Uterus (tissue), 4 donors: ENCODE measurements at places on chromosomes 11 and 22. TPM values are rescaled to one million over a fixed set of nuclear protein-coding genes. Genes with fewer than 3 reads are reported as not detected.

Gene CRACR2B
- total RNA-seq = 0.77 TPM

DNA sequence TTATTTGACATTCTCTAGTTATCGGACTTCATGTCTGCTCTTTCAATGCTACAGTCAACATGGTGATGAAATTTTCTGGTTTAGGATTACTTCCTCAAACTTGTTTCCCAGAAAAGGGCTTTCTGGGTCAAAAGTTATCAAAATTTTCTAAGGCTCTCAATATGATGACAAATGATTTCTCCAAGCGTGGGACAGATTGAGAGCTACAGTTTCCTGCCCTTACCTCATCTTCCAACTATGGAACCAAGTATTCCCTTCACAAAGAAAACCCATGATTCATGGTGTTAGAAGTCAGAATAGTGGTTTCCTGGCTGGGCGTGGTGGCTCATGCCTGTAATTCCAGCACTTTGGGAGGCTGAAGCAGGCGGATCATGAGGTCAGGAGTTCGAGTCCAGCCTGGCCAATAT, 17.8 kb downstream of the MYO18B start:
- H3K27me3 ChIP-seq = no peaks in the 10 kb centered on the region
- H3K27ac ChIP-seq = no peak overlapping the region

Gene CAVIN3
- 388 TPM for total RNA-seq

DNA sequence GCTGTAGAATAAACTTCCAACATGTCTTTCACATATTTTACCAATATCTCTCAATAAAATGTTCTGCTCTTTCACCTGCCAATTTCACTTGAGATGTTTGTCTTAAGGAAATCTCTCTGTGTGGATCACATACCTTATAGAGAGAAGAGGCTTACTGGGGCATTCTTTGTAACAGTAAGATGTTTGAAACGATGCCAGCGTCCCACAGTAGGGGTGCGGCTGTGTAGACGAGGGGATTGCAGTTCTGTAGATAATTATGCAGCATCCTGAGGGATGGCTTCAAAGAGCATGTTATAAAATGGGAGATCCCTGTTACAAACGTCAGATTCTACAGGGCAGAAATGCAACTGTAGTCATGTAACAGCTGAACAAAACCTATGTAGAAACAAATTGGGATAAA, 200.0 kb downstream of the TBC1D22A start:
- no peak for DNase-seq
- no peak overlapping the region for H3K4me3 ChIP-seq
- no peaks in the 10 kb centered on the region for H3K36me3 ChIP-seq
- no peaks in the 10 kb centered on the region for H3K4me1 ChIP-seq
- no peaks in the 10 kb centered on the region for H3K27me3 ChIP-seq
- H3K27ac ChIP-seq = no peak overlapping the region

DNA sequence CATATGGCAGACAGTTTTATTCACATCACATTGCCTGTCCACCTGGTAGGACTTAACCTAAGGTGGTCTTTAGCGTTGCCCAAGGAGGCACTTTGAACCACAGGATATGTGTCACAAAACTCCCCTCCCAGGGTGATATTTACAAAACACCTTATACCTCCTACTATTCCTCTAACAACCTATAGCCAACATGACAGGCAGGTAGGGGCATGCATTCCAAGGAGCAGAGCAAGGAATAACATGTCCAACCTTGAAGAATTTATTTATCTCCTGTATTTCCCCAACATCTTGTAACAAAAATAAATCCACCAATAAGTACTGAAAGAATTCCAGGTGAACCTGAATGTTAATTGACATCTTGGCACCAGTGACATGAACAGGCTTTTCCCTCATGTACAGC, 60.5 kb downstream of the SVIP start:
- H3K4me3 ChIP-seq = no peak overlapping the region
- H3K36me3 ChIP-seq = no peaks in the 10 kb centered on the region
- no peak overlapping the region for H3K27ac ChIP-seq

DNA sequence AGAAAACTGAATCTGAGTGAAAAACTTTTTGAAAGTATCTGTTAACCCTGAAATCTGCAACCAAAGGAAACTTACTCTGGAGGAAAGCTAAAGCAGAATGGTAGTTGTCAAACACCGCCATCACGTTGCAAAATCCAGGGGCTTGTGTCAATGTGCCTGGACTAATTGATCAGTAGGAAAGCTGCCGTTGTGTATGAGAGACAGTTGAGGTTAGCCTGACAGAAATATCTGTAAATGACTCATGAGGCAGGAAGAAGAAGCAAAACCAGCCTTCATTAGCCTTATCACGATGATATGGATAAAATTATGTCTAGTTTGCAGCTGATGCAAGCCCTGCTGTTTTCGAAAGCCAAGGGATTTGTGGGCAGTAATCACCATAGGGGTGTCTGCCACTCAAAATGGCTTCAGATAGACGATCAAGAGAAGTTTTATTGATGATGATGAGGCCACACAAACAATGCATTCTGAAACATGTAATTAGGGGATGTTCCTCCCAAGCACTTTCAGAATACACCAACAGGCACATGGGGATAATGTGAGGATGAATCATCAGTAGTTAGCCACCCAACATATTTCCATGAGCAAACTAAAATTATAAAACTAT, 8.9 kb downstream of the SCGB1A1 start:
- peak overlapping the region; percentile 59 for H3K27ac ChIP-seq
- H3K27me3 ChIP-seq = no peaks in the 10 kb centered on the region
- H3K4me3 ChIP-seq = no peak overlapping the region

DNA sequence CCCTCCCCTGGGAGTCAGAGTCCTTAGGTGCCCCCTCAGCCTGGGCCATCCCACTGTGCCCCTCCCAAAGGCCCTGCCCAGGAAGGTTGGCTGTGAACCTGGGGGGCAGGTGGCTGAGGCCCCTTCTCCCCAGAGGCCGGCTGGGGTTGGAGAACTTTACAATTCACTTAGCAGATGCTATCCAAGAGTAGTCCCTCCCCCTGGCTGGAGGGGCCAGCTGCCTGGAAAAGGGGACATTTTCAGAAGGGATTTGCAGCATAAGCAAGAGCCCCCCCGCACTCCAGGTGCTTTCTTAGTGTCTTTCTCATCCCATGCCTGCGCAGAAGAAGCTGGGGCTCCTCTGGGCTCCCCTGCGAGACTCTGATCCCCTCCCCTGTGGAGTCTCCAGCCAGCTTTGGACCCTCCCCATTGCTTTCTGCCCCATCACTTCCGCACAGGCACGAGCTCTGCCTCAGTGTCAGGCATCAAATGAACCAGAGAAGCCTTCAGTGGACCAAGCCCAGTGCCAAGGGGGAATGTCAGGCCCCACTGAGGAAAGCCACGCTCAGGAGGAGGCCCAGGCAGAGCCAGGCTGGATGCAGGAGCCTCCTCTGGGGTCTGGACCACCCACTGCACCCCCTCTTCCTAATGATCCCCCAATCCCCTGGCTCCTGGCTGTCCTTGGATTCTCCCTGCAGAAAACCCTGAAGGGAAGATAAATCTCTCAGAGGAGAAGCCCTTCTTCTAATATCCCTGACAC, 3.7 kb downstream of the SSTR3 start:
- no peaks in the 10 kb centered on the region for H3K36me3 ChIP-seq
- DNase-seq = peak; percentile 13
- no peaks in the 10 kb centered on the region for H3K4me1 ChIP-seq
- no peak overlapping the region for H3K27ac ChIP-seq

DNA sequence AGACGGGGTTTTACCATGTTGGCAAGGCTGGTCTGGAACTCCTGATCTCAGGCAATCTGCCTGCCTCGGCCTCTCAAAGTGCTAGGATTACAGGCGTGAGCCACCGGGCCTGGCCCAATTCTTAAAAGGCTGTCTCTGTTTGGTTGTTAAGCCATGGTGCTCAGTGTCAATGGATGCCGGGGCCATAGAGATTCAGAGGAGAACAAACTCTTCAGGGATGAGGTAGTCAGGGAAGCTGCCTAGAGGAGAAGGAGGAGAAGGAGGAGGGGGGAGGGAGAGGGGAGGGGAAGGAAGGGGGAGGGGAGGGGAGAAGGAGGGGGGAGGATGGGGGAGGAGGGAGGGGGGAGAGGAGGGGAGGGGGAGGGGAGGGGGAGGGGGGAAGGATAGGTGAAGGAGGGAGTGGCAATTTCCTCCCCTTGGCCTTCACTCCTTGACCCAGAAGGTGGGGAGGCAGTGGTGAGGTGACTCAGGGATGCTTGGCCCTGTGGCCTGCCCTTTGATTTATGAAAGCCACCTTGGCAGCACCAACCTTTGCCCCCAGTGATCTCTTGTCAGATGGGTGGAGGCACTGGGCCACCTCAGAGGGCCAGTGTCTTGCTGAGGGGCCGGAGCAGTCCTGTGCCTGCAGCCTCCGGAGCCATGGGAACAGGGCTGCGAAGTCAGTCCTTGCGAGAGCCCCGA, at the start of gene C11orf86:
TSS of gene C11orf86 (plus strand) at position 581 of the 681 bp plus-strand sequence. CDS start at position 640, 59 bp downstream.
- no peak within 1 kb of the TSS for H3K4me3 ChIP-seq
- H3K36me3 ChIP-seq = no peaks in the 10 kb centered on the region
- H3K27me3 ChIP-seq = no peaks in the 10 kb centered on the region
- H3K27ac ChIP-seq = no peak within 1 kb of the TSS

Gene FAM168A
- total RNA-seq = 50.3 TPM

DNA sequence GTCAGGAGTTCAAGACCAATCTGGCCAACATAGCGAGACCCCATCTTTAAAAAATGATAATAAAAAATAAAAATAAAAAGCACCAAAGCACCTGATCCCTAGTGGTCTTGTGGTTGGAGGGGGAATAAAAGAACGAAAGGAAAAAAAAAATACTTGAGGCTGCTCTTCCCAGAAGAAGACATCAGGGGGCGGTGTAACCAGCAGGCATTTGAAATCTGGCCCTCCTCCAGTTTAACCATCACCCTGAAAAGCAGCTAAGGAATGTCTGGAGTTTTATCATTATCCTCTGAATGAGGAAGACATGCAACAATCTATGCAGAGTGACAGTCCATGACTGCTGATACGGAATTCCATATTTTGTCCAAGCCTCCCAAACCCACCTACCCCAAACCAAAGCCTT, 5.6 kb upstream of the KCTD17 start:
- no peaks in the 10 kb centered on the region for H3K27me3 ChIP-seq
- H3K27ac ChIP-seq = no peak overlapping the region
- H3K4me1 ChIP-seq = no peaks in the 10 kb centered on the region
- H3K36me3 ChIP-seq = no peaks in the 10 kb centered on the region
- H3K4me3 ChIP-seq = no peak overlapping the region

DNA sequence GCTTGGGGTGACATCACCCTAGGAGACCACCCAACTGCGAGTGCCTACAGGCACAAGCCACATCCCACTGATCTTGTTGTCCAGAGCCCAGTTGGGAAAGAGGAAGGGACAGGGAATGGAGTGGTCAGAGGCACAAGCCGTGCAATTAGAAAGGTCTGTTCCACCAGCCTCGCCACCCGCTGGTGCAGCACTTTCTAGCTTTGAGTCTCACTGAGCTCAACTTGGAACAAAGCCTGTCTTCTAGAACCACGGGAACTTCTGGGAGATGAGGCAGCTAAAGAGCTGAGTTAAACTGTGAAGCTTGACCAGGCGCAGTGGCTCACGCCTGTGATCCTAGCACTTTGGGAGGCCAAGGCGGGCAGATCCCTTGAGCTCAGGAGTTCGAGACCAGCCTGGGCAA, 29.3 kb downstream of the TPBGL start:
- H3K4me1 ChIP-seq = no peaks in the 10 kb centered on the region
- H3K4me3 ChIP-seq = no peak overlapping the region
- no peak overlapping the region for H3K27ac ChIP-seq

Gene PAMR1
- total RNA-seq = 72.6 TPM

Gene FIBIN
- total RNA-seq = 6.8 TPM

Gene CRYAB
- total RNA-seq = 45.9 TPM

DNA sequence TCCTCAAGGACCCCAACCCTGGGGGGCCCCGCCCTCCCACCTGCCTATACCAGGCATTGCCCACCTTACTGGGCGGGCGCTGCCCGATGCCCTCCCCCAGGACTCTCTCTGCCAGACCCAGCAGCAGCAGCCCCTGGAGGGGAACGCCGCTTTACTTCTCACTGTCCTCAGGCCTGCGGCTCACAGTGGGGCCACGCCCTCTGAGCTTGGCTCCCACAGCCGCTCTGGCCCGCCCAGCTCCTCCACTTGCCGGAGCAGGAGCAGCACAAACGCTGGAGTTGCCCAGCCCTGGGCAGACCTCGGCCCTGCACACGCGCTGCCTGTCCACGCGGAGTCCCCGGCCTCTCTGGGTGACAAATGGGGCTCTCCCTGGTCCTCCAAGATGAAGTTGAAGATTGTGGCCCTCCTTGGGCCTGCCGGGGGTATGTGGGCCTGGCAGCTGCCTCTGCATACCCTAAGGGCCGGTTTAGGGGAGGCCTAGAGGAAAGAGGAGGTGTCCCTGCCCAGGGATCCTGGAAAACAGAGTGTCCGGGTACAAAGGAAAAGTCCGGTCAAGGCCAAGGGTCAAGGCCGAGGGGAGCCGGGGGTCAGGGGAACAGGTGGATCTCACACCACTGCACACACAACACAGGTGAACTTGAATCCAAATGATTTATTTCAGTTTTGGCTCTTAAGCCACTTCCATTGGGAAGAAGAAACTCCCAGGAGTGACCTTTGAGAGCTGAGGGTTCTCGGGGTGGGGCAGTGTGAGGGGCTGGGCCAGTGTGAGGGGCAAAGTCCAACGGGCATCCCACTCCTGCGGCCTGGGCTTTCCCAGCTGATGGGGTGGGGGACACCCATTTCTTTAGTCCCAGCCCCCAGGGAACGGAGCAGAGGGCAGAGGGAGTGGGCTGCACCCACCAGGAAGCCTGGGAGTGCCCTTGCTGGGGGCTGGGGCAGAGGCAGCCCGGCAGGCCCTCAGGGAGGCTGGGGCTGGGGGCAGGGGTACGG, 674 bp upstream of the BAIAP2L2 start:
- no peak overlapping the region for H3K4me3 ChIP-seq
- H3K4me1 ChIP-seq = no peaks in the 10 kb centered on the region
- H3K27me3 ChIP-seq = no peaks in the 10 kb centered on the region
- no peak for DNase-seq
- no peak overlapping the region for H3K27ac ChIP-seq
- H3K36me3 ChIP-seq = no peaks in the 10 kb centered on the region

GRCh38 chr11:66363187-66363601, 8.4 kb downstream of the SLC29A2 start:
- DNase-seq = no peak
- no peak overlapping the region for H3K27ac ChIP-seq
- H3K4me3 ChIP-seq = no peak overlapping the region
- no peaks in the 10 kb centered on the region for H3K4me1 ChIP-seq
- H3K36me3 ChIP-seq = no peaks in the 10 kb centered on the region

Gene SCGB1C1
- not detected for total RNA-seq

Gene SPCS2
- 126 TPM for total RNA-seq

DNA sequence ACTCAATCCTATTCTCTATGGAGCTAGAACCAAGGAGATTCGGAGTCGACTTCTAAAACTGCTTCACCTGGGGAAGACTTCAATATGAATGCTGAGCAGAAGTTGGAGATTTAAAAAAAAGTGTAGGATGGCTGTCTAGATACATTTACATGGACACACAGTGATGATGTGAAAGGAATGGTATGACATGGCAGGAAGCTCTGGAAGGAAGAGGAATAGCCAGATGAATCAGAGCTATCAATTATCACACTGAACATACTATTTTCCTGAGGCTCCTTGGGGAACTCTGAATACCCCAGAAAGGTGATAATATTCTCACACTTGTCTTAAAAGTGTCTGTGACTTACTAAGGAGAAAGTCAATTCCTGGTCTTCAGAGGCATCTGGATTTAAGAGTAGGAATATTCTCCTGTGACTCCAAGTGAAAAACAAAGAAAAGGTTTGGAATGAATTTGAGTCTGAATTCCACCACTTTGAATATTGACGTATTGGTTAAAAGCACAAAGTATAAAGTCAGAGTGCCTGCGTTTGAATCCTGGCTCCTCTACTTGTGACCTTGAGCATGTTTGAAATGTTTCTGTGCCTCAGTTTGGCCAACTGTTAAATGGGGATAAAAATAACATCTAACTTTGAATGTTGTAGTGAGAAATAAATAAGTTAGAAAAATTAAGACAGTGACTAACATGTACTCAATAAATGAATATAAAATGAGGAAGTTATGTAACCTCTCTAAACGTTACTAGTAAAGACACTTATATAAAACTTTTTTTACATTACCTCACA, 1.3 kb downstream of the OR52D1 start:
- H3K27me3 ChIP-seq = no peaks in the 10 kb centered on the region
- no peak overlapping the region for H3K27ac ChIP-seq
- H3K4me3 ChIP-seq = no peak overlapping the region
- H3K4me1 ChIP-seq = no peaks in the 10 kb centered on the region

Gene C11orf86
- total RNA-seq = not detected
